ENCODE measurements at places on chromosomes 5 and 9. TPM values are rescaled to one million over a fixed set of nuclear protein-coding genes. Genes with fewer than 3 reads are reported as not detected.

GRCh38 chr5:96374653-96375052, 58.4 kb downstream of the PCSK1 start:
- H3K27me3 ChIP-seq, result no peaks in the 10 kb centered on the region
- H3K4me1 ChIP-seq, result no peaks in the 10 kb centered on the region
- H3K36me3 ChIP-seq, result no peaks in the 10 kb centered on the region

DNA sequence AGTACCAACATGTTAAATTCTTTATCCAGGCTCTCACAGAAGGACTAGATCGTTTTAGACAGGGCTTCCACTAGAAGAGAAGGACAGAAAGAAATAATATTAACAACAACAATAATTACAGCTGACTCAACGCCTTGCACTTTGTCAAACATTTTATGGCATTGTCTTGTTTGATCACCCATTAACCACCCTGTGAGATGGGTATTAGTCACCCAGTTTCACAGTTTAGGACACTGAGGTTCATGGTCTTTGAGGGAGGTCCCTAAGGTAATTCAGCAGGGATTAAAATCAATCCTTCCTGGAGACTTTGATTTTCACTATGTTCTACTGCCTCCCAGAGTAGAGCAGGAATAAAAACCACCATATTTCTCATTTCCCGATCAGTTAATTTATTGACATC, 51.4 kb upstream of the BNC2 start:
- no peak overlapping the region for H3K27ac ChIP-seq
- H3K4me3 ChIP-seq, result no peak overlapping the region
- no peaks in the 10 kb centered on the region for H3K27me3 ChIP-seq
- H3K4me1 ChIP-seq, result no peaks in the 10 kb centered on the region
- DNase-seq, result no peak

DNA sequence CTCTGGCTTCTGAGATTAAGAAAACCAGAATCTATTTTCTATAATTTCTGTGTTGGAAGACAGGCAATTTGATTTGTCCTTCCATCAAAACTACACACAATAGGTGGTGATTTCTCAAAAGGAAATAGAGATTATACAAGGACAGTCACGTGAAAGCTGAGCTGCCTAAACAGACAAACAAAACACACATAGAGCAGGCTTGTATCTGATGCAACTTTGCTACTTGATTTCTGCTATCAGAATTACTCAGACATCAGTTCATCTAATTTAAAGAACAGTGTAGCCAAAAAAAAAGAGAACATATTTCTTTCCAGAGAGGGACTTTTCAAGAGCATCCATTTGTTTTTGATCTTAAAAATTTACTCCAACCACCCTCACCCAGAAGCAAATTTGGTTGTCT, 2128.3 kb upstream of the C9orf72 start:
- H3K27me3 ChIP-seq, result no peaks in the 10 kb centered on the region
- H3K36me3 ChIP-seq, result no peaks in the 10 kb centered on the region
- DNase-seq, result no peak
- no peak overlapping the region for H3K4me3 ChIP-seq

DNA sequence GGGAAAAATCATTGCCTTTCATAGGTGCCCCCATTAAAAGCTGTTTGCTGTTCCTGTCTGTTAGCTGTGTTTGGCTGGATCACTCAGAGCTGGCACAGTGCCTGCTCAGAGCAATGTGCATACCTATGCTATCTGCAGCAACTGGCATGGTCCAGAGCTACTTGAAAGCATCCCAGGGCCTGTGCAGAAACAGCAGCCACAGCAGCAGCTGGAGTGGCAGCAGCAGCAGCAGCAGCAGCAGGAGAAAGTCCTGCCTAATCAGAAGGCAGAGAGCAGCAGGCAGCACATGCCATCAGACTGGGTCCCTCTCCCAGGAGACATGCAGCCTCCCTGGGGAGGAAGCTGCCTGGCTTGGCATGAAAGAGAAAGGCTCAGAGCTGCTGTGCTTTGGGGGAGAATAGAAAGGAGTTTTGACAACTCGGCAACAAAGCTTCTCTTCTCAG, 243.8 kb upstream of the WWC1 start:
- peaks cover 19% of the 10 kb centered on the region for H3K4me1 ChIP-seq
- no peaks in the 10 kb centered on the region for H3K36me3 ChIP-seq
- no peak overlapping the region for H3K4me3 ChIP-seq
- H3K27me3 ChIP-seq, result no peaks in the 10 kb centered on the region
- no peak overlapping the region for H3K27ac ChIP-seq

DNA sequence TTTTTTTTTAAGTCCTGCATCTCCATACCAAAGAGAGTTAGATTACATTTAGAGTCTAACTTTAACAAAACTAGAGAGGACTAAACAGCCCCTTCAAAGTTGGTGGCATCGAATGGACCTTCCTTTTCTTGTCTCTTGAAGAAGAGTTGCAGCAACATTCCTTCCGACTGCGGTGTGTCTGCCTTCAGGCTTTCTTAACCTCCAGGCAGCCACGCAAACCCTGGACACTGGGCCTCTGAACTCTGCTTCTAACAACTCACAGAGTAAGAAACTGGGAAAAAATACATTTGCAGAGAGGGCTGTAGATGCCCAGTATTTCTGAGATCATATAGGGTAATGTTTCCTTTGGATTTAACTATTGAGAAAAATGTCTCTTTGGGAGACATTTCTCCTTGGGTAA, 120.5 kb upstream of the MAST4 start:
- H3K4me3 ChIP-seq, result no peak overlapping the region
- no peaks in the 10 kb centered on the region for H3K36me3 ChIP-seq
- H3K27ac ChIP-seq, result no peak overlapping the region
- DNase-seq, result no peak
- no peaks in the 10 kb centered on the region for H3K27me3 ChIP-seq
- peaks cover 2% of the 10 kb centered on the region for H3K4me1 ChIP-seq

GRCh38 chr5:13708432-13708831, 236.1 kb downstream of the DNAH5 start:
- H3K27me3 ChIP-seq, result no peaks in the 10 kb centered on the region
- no peak for DNase-seq
- no peaks in the 10 kb centered on the region for H3K4me1 ChIP-seq
- H3K36me3 ChIP-seq, result no peaks in the 10 kb centered on the region

GRCh38 chr9:19409401-19410194, 789 bp downstream of the ACER2 start:
- no peak overlapping the region for H3K27ac ChIP-seq
- H3K4me1 ChIP-seq, result peaks cover 14% of the 10 kb centered on the region
- no peaks in the 10 kb centered on the region for H3K27me3 ChIP-seq
- peak overlapping the region; percentile 89 for H3K4me3 ChIP-seq
- peak; percentile 53 for DNase-seq
- H3K36me3 ChIP-seq, result no peaks in the 10 kb centered on the region

GRCh38 chr9:90099262-90099963, 494.6 kb downstream of the GADD45G start:
- no peak overlapping the region for H3K4me3 ChIP-seq
- DNase-seq, result peak; percentile 56
- no peaks in the 10 kb centered on the region for H3K36me3 ChIP-seq
- no peaks in the 10 kb centered on the region for H3K27me3 ChIP-seq

Gene KIF24
- 7.0 TPM for total RNA-seq

Gene LMX1B
- total RNA-seq, result not detected

Gene IRF1
- total RNA-seq, result 7.3 TPM

Gene SAPCD2
- 53.2 TPM for total RNA-seq

Gene LPAR1
- total RNA-seq, result not detected

Gene SPINK13
- not detected for total RNA-seq

Gene PPIC
- total RNA-seq, result not detected

Measured in Karpas-422 (cell line).